ENCODE measurements at places on chromosomes 12 and 14.

DNA sequence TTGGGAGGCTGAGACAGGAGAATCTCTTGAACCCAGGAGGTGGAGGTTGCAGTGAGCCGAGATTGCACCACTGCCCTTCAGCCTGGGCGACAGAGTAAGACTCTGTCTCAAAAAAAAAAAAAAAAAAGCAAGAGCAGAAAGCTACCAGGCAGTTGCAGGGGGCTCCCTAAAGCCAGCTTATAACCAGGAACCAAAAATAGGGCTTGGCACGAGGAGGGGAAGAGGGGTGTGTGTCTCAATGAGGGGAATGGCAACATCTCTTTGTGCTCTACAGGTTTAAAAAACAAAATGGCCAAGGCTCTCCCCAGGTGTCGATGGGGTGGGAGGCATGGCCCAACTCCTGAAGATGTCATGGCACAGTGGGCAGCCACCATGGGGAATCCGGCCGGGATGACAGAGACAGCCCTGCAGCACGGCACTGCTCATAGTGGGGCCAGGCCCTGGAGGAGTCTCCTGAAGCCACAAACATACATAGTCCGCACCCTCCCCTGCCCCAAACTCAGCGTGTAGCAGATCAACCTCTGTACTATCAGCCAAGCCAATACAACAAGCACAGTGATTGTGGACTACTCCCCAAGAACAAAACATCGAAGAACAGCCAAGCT is 16.0 kb upstream of the EIF5 start:
- DNase-seq: no peak

DNA sequence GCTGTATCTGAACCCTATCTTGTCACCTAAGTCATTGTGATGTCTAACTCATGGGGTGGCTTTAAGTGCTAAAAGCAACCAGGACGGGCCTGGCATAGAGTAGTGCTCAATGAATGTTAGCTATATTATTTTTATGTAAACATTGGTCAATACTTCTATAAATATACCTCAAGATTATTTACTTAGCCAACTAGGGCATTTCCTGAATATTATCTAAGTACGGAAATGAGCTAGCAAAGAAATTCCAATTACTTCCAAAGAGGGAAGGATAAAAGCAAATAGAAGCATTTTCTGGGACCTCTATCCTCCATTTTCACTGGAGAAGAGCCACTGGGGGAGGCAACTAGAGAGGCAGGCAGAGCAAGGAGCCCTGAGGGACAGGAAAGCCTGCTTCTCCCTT is 20.6 kb downstream of the CCDC92 start:
- DNase-seq: no peak

DNA sequence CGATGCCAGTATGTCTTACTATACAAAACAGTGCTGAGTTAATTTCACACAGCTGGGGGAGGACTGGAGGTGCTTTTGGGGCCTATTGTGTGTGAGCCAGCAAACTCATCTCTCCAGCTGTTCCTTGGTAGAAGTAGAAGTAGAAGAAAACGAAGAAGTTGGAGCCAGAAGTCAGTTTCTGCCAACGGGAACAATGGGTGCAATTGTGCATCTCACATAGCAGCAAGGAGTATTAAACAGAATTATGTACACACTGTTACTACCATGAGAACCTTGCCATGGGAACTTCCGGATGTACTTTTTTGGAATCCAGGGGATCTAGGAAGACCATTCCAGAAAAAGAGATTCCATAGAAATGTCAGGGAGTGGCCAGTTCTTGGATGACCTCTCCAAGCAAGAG is 88.6 kb downstream of the VCPKMT start:
- no peak for DNase-seq

DNA sequence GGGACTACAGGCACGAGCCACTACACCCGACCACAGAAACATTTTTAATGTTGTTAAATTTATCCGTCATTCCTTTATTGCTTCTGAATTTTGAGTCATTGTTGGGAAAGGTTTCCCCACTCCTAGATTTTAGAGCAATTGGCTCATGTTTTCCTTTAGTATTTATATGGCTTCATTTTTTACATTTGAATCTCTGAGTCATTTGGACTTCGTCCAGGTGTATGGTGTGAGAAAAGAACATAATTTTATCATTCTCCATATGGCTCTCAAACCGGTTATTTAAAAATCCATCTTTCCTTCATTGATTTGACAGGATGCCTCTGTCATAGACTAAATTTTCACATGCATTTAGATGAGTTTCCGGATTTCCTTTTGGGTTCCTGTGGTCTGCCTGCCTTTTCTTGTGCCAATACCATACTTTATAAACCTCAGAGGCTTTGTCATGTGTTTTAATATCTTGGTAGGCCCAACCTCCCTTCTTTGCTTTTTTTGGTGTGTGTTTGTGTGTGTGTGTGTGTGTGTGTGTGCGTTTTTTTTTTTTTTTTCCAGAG is 30.9 kb downstream of the LRTM2 start:
- DNase-seq: no peak

- DNase-seq: no peak
Observed at GRCh38 chr12:68977909-68978610, 45.1 kb upstream of the CPM start.

DNA sequence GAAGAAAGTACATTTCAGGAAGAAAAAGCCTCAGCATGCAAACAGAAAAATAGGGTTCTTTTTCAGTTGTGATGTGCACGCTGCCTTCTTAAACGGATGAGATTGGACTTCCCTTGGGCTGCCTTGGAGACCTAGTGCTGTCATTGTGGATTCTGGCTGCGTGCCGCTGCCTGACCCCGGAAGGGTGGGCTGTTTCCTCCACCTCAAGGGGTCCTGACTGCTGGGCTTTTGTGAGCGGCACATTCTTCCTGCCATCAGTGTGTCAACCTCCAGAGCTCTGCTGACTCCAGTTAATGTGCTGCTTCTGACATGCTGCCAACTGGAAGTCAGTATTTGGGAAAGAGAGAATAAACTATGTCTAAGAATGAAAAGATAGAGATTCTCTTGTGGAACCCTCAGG is 25.1 kb downstream of the CCNK start:
- DNase-seq: no peak

GRCh38 chr12:67299926-67300325 is 30.8 kb downstream of the CAND1 start:
- no peak for DNase-seq

GRCh38 chr12:131095826-131096680 is 142.3 kb downstream of the ADGRD1 start:
- no peak for DNase-seq

GRCh38 chr12:33226671-33227070 is 212.9 kb downstream of the SYT10 start:
- DNase-seq: no peak
